ENCODE measurements at places on chromosomes 4 and X.

- DNase-seq = no peak
Measured at GRCh38 chrX:12595720-12596119, 195.5 kb upstream of the PRPS2 start.

- no peak for DNase-seq
Measured at GRCh38 chr4:76589402-76589801, 154.4 kb downstream of the SHROOM3 start.

DNA sequence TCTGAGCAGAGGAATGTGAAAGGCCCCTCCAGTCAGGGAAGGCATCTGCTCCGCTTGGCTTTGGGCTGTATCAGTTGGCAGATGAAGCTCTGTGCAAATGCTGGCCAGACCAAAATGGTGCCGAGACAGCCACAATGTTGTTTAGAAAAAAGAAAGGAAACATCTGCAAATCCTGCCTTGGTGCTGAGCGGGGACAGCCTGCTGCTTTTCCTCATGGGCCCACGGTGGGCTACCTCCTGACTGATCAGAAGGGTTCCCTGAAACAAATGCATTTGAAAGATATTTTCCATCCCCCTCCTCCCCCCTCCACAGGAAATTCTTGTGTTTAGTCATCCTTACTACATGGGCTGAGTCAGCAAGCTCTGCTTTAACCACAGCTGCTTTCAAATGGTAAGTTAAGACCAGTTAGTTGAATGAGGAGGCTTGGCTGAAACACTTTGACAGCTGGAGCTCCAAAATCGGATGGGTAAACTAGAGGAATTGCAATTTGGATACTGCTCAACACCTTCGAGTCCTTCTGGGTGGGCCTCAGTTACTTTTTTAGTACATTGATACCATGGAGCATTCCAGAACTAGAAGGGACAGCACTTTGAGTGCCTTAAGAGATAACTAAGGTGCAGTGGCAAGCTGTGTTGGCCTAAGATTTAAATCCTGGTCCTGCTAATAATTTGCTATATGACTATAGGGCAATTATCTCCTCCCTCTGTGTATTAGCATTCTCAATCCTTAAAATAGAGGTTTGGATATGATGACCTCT is 36.0 kb downstream of the PLAC1 start:
- no peak for DNase-seq

DNA sequence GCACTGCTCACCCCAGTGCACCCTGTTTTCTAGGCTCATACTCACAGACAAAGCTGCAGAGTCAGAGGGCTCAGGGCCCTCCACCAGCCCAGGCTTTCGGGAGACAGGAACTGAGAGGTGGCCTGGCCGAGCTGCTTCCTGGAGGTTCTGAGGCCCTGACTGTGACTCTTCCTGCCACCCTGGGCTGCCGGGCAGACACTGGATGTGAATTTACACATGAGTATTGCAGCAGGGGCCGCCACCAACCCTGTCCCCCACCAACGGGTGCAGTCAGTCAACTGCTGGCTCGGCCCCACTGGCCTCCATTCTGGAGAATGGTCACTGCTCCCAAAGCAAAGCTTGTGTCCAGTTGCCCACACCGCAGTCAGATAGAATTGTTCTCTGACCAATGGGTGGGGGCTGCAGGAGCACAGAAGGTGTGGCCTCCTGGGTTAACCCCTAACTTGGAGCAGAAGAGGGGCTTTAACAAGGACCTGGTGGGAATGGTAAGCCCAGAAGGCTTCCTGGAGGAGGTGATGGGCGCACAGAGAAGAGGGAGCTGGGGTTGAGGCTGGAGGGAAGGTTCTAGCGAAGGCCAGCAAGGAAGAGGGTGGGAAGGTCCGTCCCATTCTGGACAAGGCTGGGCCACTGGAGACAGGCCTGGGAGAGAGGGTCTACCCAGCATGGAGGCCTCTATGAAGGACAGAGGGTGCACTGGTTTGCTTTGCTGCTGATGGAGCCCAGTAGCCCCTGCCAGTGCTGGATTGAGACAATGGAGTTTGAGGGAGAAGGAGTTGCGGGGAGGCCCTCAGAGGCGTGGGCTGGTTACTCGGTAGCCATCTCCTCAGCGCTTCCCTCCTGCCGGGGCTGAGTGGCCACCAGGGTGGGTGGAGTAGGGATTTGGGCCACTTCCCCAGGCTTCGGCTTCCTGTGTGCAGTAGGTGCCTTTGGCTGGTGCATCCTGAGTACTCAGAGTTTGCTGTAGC is 135.3 kb downstream of the CPZ start:
- no peak for DNase-seq

GRCh38 chr4:151681085-151681484 is 79.7 kb downstream of the GATB start:
- no peak for DNase-seq

- no peak for DNase-seq
Measured at GRCh38 chrX:108304210-108304609, 134.0 kb downstream of the COL4A6 start.

- no peak for DNase-seq
Measured at GRCh38 chr4:144411119-144411518, 234.8 kb upstream of the HHIP start.

DNA sequence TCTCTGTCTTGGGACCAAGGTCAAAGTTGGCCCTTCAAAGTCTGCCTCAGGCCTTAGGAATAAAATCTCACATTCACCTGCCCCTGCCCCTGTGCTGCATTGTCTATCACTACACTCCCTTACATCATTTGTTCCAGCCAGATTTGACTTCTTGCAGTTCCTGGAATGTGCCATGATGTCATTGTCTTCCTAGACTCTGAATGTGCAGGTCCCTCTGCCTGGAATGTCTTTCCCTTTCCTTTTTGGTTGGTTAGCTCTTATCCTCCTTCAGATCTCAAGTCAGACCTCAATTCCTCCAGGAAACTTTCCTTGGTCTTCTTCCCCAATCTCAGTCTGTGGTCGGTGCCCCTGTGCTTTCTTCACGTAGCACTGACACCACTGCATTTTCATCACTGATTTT is 67.7 kb upstream of the EFNB1 start:
- DNase-seq = no peak

DNA sequence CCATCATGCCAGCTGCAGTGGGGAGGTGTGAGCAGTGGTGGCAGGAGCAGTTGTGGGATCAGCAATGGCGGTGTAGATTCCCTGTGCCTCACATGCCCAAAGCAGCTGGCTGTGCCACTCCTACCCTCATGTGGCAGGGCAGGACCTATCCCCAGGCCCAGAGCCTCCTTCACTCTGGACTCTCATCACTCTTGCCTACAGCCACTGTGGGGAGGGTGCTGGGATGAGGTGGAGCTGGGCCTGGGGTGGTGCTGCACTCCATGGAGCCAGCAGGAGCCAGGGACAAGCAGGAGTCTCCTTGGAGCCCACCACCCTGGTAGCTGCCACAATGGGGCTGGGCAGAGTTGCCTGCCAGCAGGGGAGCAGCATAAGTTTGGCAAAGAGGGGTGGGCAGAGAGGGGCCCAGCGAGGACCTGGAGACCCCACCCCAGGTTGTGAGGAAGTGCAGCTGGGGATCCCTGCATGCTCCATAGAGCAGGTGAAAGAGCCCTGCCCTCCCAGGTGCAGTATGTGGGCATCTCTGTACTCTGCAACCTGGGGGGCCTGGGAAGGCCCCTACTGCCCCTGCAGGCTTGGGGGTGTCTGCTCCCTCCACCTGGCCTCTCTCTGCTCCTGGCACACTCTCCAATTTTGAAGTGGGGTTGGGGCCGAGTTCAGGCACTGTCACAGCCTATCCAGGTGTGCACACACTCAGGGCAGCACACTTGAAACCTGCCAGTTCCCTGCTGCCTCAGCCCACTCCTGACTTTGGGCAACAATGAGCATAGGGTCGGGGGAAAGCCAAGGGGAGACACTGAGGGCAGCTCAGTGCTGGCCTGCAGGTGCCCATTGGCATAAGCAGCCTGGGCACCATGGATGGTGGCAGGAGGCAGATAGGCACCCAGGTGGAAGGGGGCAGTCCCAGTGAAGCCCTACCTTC is 74.0 kb upstream of the INTU start:
- DNase-seq = no peak

DNA sequence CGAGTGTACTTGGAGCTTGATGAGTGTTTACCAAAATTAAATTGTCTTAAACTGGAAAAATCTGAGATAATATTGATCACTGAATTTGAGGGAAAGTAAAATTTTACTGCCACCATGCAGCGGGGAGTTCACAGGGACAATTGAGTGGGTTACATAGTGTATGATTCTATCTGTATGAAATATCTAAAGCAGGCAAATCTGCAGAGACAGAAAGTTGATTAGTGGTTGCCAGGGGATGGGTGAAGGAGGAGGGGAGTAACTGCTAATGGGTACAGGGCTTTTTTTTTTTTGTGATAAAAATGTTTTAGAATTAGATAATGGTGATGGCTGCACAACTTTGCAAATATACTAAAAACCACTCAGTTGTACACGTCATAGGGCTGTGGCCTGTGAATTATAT is 35.4 kb upstream of the PDLIM3 start:
- DNase-seq = no peak

- DNase-seq = no peak
Measured at GRCh38 chr4:40205259-40206198, 8.7 kb downstream of the RHOH start.

- DNase-seq = no peak
Measured at GRCh38 chr4:73603271-73603710, 16.9 kb downstream of the RASSF6 start.

DNA sequence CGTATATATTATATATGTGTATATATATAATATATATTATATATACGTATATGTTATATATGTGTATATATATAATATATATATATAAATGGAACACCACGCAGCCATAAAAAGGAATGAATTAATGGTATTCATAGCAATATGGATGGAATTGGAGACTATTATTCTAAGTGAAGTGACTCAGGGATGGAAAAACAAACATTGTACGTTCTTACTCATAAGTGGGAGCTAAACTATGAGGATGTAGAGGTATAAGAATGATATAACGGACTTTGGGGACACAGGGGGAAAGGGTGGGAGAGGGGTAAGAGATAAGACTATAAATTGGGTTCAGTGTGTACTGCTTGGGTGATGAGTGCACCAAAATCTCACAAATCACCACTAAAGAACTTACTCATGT is 1388.9 kb downstream of the C4orf33 start:
- DNase-seq = no peak

DNA sequence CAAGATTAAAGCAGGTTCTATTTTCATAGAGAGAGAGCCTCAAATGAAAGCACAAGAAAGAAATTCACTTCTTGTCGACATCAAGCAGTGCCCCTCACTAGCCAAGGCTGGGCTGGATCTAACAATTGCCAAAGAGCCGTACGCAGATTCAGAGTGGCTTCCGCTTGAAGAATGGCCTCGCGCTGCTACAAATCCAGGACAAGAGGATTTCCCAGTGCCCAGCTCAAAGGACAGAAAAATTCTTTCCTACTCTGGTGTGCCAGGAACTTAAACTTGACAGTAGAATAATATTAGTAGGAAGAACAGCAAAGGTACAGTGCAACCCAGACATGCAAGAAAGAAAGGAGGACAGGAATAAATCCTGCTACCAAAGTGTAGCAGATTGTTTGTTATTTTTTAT is 56.5 kb upstream of the PPARGC1A start:
- DNase-seq = no peak

Measured in activated T-helper 1 cell treated with anti-CD3 and anti-CD28 coated beads, Interleukin-2, amount 50 U/mL, for 16 hours (primary cell).